ENCODE measurements at places on chromosomes 6 and 20.
A peak's percentile ranks its signal among the peaks of the same experiment; 100 is the strongest.

GRCh38 chr6:56963043-56963442 lies 8.1 kb downstream of the BEND6 start:
- DNase-seq = no peak

DNA sequence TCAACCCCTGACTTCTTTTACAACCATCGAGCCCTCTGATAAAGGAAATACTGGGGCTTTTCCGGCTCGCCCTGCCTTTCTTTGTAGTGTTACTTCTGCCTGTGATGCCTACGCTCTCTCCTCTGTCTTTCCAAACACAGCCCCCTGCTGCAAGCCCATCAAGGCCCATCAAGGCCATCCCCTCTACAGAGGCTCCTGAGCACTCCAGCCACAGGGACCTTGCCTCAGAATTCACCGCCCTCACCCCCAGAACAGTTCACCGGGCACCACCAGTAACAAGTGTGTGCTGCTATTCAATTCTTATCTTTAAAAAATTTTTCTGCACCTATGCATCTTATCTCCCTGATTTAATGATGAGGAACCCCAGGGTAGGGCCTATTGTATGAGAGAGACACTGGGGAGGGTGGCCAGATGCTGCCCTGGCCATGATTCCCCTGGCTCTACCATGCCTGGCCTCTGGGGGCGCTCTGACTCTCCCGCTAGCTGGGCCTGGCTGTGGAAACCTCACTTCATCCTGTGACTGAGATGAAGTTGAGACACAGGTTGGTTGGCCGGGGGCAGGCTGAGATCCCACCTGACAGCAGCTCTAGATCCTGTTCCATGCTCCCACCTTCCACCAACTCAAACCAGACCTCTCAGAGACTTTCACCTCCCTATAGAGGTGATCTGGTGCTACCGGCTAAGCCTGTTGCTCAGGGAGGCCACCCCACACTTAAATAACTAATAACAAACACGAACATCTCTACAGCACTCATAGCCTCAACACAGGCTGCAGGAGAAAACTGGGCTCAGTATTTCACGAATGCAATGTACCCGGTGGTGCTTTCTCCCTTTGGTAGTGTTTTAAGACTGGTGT lies 19.2 kb upstream of the GLP1R start:
- peak; percentile 1 for DNase-seq

DNA sequence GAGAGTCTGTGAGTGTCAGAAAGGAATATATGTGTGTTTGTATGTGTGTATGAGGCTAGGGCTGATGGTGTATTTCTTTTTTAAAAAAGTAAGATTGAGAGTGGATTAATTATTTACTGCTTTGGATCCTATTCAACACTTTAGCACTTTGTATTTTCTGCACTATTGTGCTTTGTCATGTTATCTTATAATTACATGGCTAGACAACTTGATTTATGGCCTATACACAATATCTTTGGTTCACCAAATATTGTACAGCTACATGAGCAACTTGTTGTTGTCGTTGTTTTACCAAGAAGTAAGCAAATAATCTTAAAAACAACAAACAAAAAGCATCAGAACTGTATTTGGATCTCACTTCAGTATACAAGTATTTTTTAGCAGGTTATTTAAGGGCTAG lies 84.6 kb upstream of the TBX18 start:
- no peak for DNase-seq

- DNase-seq = no peak
Measured at GRCh38 chr6:53378208-53378607, 29.5 kb upstream of the ELOVL5 start.

- no peak for DNase-seq
Measured at GRCh38 chr6:17045581-17046322, 56.1 kb upstream of the STMND1 start.

GRCh38 chr20:731891-732560 lies 36.3 kb downstream of the SLC52A3 start:
- no peak for DNase-seq

- no peak for DNase-seq
Measured at GRCh38 chr20:36104856-36105255, 49.7 kb upstream of the EPB41L1 start.

GRCh38 chr20:4435225-4435624 lies 286.5 kb upstream of the PRND start:
- no peak for DNase-seq

DNA sequence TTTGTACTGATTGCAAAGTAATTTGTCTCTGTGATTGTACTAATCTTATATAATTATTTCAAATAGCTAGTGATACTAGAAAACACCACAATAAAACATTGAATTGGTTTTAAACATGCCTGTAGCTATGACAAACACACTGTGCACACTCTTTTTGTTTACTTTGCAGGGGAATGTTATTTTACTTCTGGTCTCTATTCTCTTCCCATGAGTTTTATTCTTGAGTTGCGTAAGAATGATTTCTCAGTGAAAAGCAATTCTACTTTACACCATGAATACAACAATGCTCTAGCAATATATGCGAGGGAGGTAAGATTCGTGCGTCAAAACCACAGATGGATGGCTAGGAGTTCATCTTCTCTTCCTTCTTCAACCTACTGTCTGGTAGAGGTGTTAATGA lies 68.4 kb upstream of the PHACTR1 start:
- no peak for DNase-seq

DNA sequence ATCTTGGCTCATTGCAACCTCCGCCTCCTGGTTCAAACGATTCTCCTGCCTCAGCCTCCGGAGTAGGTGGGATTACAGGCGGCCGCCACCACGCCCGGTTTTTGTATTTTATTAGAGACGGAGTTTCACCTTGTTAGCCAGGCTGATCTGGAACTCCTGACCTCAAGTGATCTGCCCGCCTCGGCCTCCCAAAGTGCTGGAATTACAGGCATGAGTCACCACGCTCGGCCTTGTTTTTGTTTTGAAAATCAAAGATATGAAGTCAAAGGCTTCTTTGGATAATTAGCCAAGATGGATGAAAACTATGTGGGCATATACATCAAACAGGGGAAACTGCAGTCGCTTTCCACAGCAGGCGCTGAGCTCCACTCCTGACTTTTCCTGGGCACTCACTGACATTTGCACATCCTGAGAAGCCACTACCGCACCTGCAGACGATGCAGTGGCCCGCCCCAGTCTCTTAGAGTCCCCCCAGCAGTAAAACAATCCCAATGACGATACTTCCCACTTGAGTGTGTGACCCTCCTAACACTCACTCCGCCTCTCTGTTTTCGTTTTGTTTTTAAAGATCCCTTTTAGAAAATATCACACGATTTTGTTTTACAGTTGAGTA lies 44.1 kb downstream of the GJA1 start:
- DNase-seq = no peak
